Fibroblast of villous mesenchyme (primary cell): ENCODE measurements at places on chromosomes 13 and 19. TPM values are rescaled to one million over a fixed set of nuclear protein-coding genes. Genes with fewer than 3 reads are reported as not detected.

ATG4D gene
- 16.0 and 18.4 TPM in 2 replicates for total RNA-seq

VSIG10L gene
- 0.43 and 0.64 TPM in 2 replicates for total RNA-seq

ZNF99 gene
- not detected in 2 replicates for total RNA-seq

RASGRP4 gene
- not detected in 2 replicates for total RNA-seq

CATSPERD gene
- not detected in 2 replicates for total RNA-seq

CEACAM1 gene
- under 0.01 and 0.97 TPM in 2 replicates for total RNA-seq

AMER2 gene
- not detected in 2 replicates for total RNA-seq

CNFN gene
- 0.32 TPM in 1 of 2 replicates, not detected in the other for total RNA-seq

PSG2 gene
- 0.32 and 5.2 TPM in 2 replicates for total RNA-seq

MUC16 gene
- under 0.01 TPM in 2 replicates for total RNA-seq

NLRP4 gene
- total RNA-seq, result not detected in 2 replicates

HSH2D gene
- total RNA-seq, result not detected in 2 replicates

ZNF534 gene
- total RNA-seq, result under 0.01 TPM in 1 of 2 replicates, not detected in the other

PDCD5 gene
- 78.0 and 91.5 TPM in 2 replicates for total RNA-seq

SH3GL1 gene
- total RNA-seq, result 65.2 and 72.5 TPM in 2 replicates

MIR17HG gene
- total RNA-seq, result 3.2 and 3.9 TPM in 2 replicates

TRPC4 gene
- total RNA-seq, result 28.3 and 37.6 TPM in 2 replicates

ABHD13 gene
- total RNA-seq, result 7.4 and 10.8 TPM in 2 replicates

MEF2B gene
- 0.32 TPM in 1 of 2 replicates, not detected in the other for total RNA-seq

ZNF728 gene
- not detected in 2 replicates for total RNA-seq

CLEC17A gene
- total RNA-seq, result not detected in 2 replicates

BICRA gene
- 3.0 and 5.2 TPM in 2 replicates for total RNA-seq

TTC9B gene
- total RNA-seq, result not detected in 2 replicates
